ENCODE measurements at places on chromosomes 12 and 14.

- no peak for DNase-seq
Measured at GRCh38 chr14:29446971-29447370, 480.7 kb downstream of the PRKD1 start.

GRCh38 chr12:75727577-75727976 lies 216.2 kb upstream of the KRR1 start:
- no peak for DNase-seq

GRCh38 chr12:2680676-2681039 lies 114.1 kb upstream of the FKBP4 start:
- DNase-seq: no peak

- DNase-seq: no peak
Measured at GRCh38 chr14:70908935-70909641, 1.8 kb downstream of the PCNX1 start.

- no peak for DNase-seq
Measured at GRCh38 chr12:77821699-77822203, 8.9 kb upstream of the NAV3 start.
